ENCODE measurements at places on chromosomes 13 and 19. TPM values are rescaled to one million over a fixed set of nuclear protein-coding genes. Genes with fewer than 3 reads are reported as not detected.

DNA sequence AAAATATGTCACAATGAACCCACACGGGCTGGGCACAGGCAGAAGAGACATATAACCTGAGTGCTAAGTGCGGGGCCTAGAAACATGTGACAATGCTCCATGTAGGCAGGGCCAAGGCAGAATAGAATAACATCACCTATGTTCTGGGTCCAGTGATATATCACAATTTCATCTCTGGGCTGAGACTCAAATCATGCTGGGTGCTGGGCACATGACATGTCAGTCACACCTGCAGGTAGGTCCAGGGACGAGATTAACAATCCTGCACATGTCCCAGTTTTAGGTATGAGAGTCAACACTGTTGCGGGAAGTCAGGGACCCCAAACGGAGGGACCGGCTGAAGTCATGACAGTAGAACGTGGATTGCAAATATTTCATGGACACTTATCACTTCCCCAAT lies 50.3 kb downstream of the ZNF99 start:
- no peak overlapping the region for H3K27ac ChIP-seq
- no peaks in the 10 kb centered on the region for H3K4me1 ChIP-seq
- H3K36me3 ChIP-seq = no peaks in the 10 kb centered on the region
- no peak for DNase-seq
- H3K4me3 ChIP-seq = no peak overlapping the region

RNF113B gene
- total RNA-seq = not detected

ZNF729 gene
- total RNA-seq = not detected

GRCh38 chr19:32231691-32232090 lies 113.7 kb upstream of the ZNF507 start:
- no peak for DNase-seq
- no peak overlapping the region for H3K27ac ChIP-seq
- H3K4me3 ChIP-seq = no peak overlapping the region
